ENCODE measurements at places on chromosomes 16 and 17.

GRCh38 chr17:80737106-80738019 lies 192.7 kb downstream of the RPTOR start:
- DNase-seq = no peak

GRCh38 chr16:51407199-51407598 lies 256.1 kb upstream of the SALL1 start:
- DNase-seq = no peak

DNA sequence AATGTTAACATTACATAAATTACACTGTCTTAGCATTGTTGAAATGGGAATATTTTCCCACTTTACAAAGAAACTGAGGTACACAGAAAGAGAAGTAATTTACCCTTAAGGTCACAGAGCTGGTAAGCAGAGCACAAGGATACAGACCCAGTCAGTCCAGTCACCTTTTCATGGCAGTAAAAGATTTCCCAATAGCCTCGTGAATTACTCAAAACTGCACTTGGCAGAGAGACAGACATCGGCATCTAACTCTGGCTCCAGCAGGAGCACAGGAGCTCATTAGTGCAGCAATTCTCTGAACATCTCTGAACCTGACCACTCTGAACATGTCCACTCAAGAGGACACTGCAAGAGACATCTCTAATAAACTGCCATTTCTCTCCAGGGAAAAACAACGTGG lies 3.1 kb downstream of the TEX2 start:
- no peak for DNase-seq

DNA sequence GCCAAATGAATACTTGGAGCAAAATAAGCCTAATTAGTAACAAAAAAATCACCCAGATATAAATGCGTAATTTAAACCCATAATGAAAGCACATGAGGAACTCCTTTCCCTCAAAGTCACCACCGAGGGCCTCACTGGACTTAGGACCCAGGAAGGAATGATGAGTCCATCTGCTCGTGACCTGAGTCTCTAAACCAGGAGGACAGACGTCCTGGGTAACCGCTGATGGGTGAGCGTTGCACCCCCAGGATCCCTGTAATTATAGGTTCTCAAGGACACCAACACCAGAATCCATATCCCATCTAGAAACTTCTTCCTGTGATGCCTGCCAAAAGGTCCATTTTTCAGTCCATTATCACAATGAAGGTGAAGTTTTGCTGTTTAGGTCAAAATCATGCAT lies 121.4 kb downstream of the ZNF778 start:
- DNase-seq = no peak

- no peak for DNase-seq
Observed at GRCh38 chr17:35051183-35051578, 12.3 kb downstream of the RFFL start.

DNA sequence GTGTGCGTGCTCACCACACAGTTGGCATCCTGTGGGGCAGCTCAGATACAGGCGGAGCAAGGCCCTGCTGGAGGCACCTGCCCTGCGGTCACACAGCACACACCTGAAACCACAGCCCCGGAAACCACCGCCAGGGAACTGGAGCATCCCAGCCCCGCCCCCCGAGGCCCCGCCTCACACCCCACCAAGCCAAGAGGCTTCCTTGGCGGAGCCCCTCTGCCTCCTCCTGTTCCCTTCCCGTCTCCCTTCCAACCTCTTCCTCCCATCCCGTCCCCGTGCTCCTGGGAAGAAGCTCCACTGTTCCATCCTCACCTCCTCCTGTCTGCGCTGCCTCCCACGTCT lies 205.5 kb downstream of the NTN1 start:
- DNase-seq = no peak
